Tibial nerve (tissue), 4 donors: ENCODE measurements at places on chromosomes 12 and 14.

GRCh38 chr14:104137297-104138097, 890 bp upstream of the KIF26A start:
- H3K27me3 ChIP-seq = peaks cover 67% of the 10 kb centered on the region
- no peaks in the 10 kb centered on the region for H3K36me3 ChIP-seq
- peak overlapping the region; percentile 56 for H3K4me3 ChIP-seq

DNA sequence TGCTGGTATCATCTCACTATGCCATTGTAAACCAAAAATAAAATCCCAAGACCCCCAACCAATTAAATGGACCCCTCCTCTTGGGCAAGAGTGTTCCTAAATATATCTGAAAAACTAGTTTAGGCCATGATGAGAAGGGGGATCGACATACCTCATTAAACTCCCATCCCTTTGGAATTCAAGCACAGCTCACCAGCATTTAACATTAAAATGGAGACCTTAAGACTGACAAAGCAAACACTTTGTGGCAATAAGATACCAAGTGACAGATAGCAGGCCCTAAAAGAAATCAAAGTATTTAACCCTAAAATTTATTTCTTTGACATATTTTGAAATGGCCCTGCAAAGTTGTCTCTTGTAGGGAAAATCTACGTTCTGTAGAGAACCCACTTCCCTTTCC, 387.9 kb downstream of the KCNH5 start:
- no peaks in the 10 kb centered on the region for H3K36me3 ChIP-seq
- peaks cover 6% of the 10 kb centered on the region for H3K4me1 ChIP-seq
- no peaks in the 10 kb centered on the region for H3K27me3 ChIP-seq
- H3K4me3 ChIP-seq = no peak overlapping the region
- DNase-seq = no peak
- no peak overlapping the region for H3K27ac ChIP-seq

DNA sequence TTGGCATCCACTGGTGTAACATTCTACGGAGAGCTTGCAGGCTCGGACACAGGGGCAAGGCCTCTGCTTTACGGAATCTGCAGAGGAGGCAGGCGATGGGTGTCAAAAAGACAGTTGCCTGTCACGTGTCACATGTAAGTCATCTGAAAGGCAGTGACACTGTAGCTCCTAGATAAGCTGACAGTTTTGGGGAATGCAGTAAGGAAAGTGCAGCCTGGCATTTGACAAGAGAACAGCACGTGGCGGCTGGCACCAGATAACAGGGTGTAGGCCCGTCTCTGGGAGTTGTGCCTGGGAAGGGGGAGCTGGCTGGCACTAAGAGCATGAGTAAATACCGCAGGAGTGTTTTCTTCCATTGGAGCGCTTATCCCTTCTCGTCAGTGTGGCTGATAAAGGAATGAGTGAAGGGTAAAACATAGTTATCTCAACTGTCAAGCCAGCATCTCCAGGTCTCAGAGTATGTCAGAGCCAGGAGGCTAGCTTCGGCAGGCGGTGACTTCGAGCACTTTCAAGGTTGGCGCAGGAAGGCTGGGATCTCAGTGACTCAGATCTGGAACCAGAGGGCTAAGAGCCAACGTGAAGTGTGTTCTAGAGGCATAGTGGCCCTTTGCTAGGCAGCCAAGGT, 26.1 kb downstream of the ADCK1 start:
- no peak overlapping the region for H3K4me3 ChIP-seq
- no peaks in the 10 kb centered on the region for H3K36me3 ChIP-seq

GRCh38 chr14:96363751-96364336, 518 bp downstream of the GSKIP start:
- H3K36me3 ChIP-seq = no peaks in the 10 kb centered on the region
- peak overlapping the region; percentile 97 for H3K27ac ChIP-seq
- H3K4me1 ChIP-seq = peaks cover 17% of the 10 kb centered on the region
- no peak for DNase-seq
- H3K27me3 ChIP-seq = no peaks in the 10 kb centered on the region

- no peak overlapping the region for H3K27ac ChIP-seq
- H3K4me3 ChIP-seq = no peak overlapping the region
- no peaks in the 10 kb centered on the region for H3K36me3 ChIP-seq
- H3K27me3 ChIP-seq = no peaks in the 10 kb centered on the region
- H3K4me1 ChIP-seq = peaks cover 5% of the 10 kb centered on the region
- no peak for DNase-seq
Measured at GRCh38 chr14:105354541-105354940, 40.0 kb downstream of the PACS2 start.

- H3K36me3 ChIP-seq = no peaks in the 10 kb centered on the region
- peak overlapping the region; percentile 83 for H3K27ac ChIP-seq
- peaks cover 44% of the 10 kb centered on the region for H3K4me1 ChIP-seq
- no peaks in the 10 kb centered on the region for H3K27me3 ChIP-seq
Measured at GRCh38 chr14:67941456-67942018, 122.0 kb downstream of the RAD51B start.

GRCh38 chr12:93484315-93484981, 17.1 kb downstream of the MRPL42 start:
- H3K4me3 ChIP-seq = no peak overlapping the region
- H3K4me1 ChIP-seq = no peaks in the 10 kb centered on the region
- DNase-seq = no peak
- H3K36me3 ChIP-seq = peaks cover 89% of the 10 kb centered on the region
- H3K27me3 ChIP-seq = no peaks in the 10 kb centered on the region
- no peak overlapping the region for H3K27ac ChIP-seq

GRCh38 chr14:96723946-96724345, 73.2 kb upstream of the VRK1 start:
- no peaks in the 10 kb centered on the region for H3K36me3 ChIP-seq
- H3K27ac ChIP-seq = no peak overlapping the region
- no peaks in the 10 kb centered on the region for H3K27me3 ChIP-seq
- DNase-seq = no peak
- no peaks in the 10 kb centered on the region for H3K4me1 ChIP-seq

DNA sequence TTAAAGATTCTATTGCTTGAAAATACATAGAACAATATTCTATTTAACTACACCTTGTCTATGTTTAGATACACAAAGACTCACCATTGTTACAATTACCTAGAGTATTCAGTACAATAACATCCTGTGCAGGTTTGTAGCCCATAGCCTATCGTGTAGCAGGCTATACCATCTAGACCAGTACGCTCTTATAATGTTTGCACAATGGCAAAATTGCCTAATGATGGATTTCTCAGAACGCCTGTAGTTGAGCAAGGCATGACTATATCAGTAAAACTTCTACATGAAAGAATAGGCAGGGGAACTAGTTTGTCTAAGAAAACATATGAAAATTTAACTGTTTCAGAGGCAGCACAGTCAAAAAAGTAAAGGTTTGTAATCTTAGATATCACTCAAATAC, 375.9 kb downstream of the DAD1 start:
- H3K4me1 ChIP-seq = no peaks in the 10 kb centered on the region
- no peaks in the 10 kb centered on the region for H3K27me3 ChIP-seq
- no peak for DNase-seq
- no peak overlapping the region for H3K4me3 ChIP-seq
- no peaks in the 10 kb centered on the region for H3K36me3 ChIP-seq

DNA sequence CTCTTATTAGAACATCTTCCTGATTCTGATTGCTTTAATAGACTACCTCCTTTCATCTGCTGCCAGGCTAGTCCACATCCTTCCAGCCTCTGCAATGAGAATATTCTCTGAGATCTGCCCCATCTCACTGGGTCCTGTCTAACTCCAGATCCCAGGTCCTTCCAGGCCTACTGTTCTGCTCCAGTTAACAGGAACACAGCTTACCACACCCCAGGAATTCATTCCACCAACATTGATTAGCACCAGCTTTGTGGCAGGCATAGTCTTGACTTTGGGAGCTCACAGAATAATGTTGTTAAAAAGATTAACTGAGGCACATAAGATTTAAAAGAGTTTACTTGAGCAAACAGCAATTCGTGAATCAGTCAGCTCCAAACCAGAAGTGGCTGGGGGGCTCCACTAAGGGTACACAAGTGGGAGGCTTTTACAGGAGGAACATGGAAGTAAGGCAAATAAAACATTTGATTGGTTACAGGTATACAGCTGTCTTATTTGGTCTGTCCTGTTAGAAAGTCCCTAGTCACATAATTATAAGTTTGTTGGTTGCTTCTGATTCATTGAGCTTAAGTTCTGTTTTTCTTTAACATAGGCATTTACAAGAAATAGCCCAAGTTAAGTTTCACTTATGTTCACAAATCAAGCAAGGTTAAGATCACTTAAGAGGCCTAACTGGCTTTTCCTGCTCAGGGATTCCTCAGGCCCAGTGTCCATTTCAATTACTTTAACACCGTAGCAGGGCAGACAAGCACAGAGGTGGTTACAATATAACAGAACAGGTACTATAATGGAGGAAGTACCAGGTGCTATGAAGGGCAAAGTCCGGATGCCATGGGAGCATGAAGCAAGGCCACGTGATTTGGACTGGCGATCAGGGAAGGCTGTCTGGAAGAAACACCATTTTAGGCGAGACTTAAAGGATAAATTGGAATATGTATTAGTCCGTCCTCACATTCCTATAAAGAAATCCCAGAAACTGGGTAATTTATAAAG, 12.2 kb upstream of the MYH7 start:
- no peak for DNase-seq
- no peak overlapping the region for H3K4me3 ChIP-seq
- H3K27ac ChIP-seq = no peak overlapping the region
- H3K4me1 ChIP-seq = no peaks in the 10 kb centered on the region
- peaks cover 5% of the 10 kb centered on the region for H3K27me3 ChIP-seq
- H3K36me3 ChIP-seq = no peaks in the 10 kb centered on the region

GRCh38 chr12:6377667-6377994, 2.3 kb upstream of the SCNN1A start:
- peak overlapping the region; percentile 95 for H3K27ac ChIP-seq
- H3K27me3 ChIP-seq = no peaks in the 10 kb centered on the region
- H3K4me1 ChIP-seq = peaks cover 44% of the 10 kb centered on the region
- H3K36me3 ChIP-seq = no peaks in the 10 kb centered on the region

- no peak overlapping the region for H3K4me3 ChIP-seq
- DNase-seq = peak; percentile 40
- peak overlapping the region; percentile 53 for H3K27ac ChIP-seq
- no peaks in the 10 kb centered on the region for H3K27me3 ChIP-seq
Measured at GRCh38 chr12:85711735-85712390, 124.3 kb downstream of the RASSF9 start.

DNA sequence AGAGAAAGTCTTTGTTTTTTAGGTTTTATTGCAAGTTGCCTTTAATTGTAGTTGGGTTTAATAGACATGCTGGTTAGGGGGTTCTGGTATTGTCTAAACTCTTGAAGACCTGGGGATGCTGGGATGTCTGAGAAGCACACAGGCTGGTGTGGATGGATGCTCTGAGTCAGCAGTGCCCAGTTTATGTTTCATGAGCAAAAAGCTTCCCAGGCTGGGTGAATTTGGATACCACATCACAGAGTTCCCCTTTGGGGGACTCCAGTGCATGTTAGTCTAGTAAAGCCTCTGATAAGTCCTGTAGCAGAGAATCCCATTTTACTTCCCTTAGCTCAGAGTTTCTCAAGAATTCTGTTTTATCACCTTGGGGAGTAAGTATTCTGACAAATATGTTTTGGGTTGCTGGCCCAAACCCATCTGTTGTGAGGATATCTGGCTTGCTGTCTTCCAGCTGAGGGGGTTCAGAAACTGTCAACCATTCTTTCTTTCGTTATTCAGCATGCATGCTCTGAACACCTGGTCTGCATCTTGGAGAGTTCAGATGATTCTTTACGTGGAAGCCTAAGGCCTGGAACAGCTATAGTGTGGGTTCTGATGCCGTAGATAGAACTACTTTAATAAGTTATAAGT, 509.1 kb downstream of the VRK1 start:
- no peak for DNase-seq
- no peak overlapping the region for H3K4me3 ChIP-seq
- H3K36me3 ChIP-seq = no peaks in the 10 kb centered on the region
- no peak overlapping the region for H3K27ac ChIP-seq

DNA sequence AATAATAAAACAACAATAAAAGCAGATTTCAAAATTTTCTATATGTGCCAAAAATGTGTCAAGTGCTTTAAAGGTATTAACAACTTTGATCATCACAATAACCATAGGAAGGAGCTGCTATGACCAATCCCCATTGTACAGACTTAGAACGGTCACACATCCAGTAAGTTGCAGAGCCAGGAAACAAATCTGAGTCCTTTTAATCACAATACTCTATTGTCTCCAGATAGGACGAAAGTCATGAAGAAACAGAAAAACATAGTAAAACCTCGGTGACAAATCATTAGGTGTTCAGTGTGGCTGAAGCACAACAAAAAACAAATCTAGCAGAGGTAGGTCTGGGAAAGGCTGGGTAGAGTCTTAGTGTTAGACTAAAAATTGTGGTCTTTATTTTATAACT, 178.8 kb downstream of the GRIP1 start:
- no peaks in the 10 kb centered on the region for H3K4me1 ChIP-seq
- no peak overlapping the region for H3K27ac ChIP-seq
- H3K27me3 ChIP-seq = no peaks in the 10 kb centered on the region
- H3K4me3 ChIP-seq = no peak overlapping the region
- no peaks in the 10 kb centered on the region for H3K36me3 ChIP-seq
